ENCODE measurements at places on chromosomes 1 and 21.

- no peak for DNase-seq
These were observed 71.9 kb upstream of the KLHDC7A start for GRCh38 chr1:18408656-18409370.

DNA sequence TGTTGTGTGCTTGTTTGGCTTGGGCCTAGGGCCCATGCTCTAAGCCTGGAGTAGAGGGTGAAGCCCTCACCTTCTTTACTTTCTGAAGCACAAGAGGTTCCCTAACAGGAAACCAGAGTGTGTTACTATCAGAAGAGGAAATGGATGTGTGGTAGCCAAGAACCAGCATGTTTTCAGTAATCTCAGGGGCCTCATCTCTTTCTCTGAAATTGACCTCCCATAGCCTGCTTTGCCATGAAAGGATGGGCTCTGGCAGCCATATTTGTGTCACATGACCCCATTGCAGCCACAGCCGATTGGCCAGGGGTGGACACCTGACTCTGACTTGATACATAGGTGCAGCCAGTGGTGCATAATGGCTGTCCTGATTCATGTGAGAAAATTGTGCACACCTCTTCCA lies 18.6 kb downstream of the A3GALT2 start:
- no peak for DNase-seq

DNA sequence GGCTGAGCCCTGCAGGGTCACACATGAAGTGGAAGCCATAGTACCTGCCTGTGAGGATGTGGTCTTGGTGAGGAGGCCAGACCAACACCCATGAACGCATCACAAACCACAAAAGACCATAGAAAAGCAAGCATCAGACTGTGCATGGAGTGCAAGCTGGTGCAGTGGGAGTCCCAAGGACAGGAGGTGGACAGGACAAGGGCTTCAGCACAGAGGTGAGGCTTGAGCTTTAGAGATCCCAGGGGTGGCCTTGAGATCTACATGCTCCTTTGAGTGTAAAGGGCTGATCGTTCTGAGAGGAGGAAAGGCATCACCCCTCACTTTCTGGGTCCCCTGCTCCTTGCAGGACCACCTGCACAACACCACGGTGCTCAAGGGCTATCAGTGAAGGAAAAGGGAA lies 111.9 kb upstream of the F3 start:
- no peak for DNase-seq

- no peak for DNase-seq
These were observed 169.2 kb downstream of the ZNF281 start for GRCh38 chr1:200240656-200241055.

DNA sequence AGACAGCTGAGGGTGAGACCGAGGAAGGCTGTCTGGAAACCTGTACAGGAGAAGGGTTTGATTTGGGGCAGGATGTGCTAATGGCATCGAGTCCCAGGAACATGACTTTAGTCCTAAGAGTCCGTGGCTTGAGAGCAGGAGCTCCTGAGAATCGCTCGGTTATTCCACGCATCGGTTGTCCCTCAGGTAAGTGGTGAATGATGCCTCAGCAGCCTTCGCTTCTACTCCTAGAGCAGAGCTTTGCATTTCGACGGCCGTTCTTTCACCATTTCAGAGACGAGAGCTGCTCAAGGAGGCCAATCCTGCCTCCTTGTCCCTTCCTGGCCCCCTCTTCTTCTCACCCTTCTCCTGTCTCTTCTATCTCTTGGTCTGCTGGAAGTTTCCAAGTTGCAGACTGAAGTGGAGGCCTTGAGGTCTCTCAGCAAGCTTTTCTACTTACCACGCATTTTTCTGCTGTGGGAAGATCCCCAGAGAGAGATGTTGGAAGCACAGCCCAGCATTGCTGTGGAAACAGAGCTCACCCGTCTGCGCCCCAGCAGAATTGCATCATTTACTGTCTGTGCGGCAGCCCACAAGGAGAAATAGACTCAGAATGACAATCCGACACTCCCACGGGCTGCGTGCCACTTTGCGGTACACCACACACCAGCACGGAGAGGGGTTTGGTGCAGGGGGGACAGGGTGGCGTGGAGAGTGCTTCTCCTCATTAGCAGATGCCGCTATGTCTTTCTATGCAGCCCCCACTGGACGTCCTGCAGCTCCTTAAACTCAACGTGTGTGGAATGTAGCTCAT lies 270.7 kb upstream of the C1orf174 start:
- no peak for DNase-seq

GRCh38 chr1:235075777-235076308 lies 52.8 kb downstream of the TOMM20 start:
- no peak for DNase-seq

GRCh38 chr1:162701286-162701685 lies 69.0 kb downstream of the DDR2 start:
- DNase-seq: no peak

- DNase-seq: no peak
These were observed 7.2 kb downstream of the CASZ1 start for GRCh38 chr1:10789047-10789791.

- DNase-seq: no peak
These were observed 11.2 kb downstream of the SLFNL1 start for GRCh38 chr1:41010345-41010744.

DNA sequence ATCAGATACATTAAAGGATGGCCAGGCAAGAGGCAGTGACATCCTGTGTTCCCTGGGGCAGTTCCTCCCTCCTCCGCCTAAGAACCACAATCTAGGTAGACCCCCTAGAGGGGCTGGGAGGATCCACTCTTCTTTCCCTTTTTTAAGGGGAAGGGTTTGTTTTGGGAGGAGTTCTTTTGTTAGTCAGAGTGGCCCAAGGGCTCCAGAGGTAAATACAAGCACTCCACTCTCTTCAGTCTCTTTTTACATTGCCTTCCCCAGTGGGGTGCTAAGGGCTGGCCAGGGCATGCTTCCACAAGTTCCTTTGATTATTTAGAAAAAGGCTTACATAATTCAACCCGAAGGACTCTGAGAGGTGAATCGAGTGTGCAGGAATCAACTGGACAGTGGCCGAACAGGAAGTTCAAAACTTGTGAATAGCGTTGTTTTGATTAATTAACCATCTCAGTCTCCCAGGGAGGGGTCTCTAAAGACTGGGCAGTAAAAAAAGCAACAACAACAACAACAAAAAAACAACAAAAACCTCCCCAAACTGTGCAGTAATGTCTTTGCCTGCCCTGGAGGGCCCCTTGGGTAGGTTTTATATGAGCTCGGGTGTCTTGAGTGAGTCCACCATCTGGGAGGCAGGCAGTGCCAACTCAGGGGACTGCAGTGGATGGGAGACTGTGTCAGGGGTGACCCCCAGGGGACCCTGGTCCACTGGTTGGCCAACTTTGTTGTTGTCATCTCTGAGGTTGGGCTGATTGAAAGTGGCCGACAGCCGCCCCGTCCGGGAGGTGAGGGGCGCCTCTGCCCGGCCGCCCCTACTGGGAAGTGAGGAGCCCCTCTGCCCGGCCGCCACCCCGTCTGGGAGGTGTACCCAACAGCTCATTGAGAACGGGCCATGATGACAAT lies 33.2 kb upstream of the ENO1 start:
- no peak for DNase-seq

DNA sequence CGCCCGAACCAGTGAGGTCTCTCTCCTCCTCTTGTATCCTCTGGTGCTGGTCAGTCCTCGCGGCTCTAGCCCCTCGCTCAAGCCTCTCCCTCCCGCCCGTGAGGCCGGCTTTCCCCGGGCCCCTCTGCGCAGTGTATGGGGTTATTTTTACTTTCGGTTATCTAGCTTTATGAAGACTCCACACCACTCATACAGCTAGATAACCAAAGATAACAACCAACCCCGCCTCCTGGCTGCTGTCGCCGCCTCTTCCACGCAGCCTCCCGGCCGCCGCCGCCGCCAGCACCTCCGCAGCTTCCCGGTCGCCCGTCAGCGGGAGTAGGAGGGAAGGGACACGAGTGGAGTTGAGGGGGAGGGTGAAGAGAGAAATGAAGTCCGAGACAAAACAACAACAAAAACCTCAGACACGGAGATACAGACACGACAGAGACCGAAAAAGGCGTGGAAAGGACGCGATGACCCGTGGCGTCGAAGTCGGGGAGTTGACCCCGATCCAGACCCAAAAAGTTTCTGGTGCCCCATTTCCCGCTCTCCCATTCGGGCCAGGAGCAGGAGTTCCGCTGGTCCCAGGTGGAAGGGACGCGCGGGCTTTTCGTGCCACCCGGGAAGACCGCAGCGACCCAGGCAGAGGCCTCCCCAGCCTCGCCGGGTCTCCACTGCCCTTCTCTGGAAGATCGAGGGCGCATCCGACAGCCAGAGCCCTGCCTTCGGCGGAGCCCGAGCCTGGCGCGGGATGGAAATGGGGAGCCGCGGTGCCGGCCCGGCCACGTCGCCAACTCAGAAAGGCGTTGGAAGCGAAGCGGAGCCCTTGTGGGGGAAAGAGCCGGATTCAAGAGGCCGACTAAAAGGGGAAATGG lies 51.4 kb downstream of the RHBG start:
- peak; percentile 37 for DNase-seq

DNA sequence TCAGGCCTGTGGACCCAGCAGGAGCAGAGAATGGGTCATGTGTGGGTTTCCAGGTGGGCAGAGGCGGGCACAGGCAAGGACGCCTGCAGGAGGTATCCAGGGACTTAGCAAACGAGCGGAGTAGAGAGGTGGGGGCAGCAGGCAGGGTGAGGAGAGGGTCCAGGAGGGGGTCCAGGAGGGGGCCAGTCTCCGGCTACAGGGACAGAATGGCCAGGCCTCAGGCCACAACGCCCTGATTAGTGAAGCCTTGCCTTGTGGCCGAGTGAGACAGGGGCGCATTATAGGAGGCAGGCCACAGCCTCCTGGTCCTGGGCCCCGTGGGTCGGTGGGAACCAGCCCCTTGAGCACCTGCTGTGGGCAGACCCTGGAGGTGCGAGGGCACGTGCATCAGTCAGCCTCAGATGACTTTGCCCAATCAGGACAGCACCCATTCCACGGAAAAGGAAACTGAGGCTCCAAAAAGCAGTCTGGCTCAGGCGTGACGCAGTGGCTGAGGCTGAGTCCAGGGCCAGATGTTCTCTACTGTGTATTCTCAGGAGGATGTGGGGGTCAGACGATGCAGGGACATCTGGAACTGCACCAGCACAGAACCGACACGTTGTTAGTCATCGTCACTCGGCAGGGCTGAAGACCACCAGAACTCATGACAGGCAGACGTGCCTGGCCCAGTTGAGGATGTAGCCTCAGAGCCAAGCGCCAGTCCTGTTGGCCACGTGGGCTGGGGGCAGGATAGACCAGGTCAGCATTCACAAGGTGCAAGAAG lies 113.7 kb downstream of the CRYAA start:
- no peak for DNase-seq

DNA sequence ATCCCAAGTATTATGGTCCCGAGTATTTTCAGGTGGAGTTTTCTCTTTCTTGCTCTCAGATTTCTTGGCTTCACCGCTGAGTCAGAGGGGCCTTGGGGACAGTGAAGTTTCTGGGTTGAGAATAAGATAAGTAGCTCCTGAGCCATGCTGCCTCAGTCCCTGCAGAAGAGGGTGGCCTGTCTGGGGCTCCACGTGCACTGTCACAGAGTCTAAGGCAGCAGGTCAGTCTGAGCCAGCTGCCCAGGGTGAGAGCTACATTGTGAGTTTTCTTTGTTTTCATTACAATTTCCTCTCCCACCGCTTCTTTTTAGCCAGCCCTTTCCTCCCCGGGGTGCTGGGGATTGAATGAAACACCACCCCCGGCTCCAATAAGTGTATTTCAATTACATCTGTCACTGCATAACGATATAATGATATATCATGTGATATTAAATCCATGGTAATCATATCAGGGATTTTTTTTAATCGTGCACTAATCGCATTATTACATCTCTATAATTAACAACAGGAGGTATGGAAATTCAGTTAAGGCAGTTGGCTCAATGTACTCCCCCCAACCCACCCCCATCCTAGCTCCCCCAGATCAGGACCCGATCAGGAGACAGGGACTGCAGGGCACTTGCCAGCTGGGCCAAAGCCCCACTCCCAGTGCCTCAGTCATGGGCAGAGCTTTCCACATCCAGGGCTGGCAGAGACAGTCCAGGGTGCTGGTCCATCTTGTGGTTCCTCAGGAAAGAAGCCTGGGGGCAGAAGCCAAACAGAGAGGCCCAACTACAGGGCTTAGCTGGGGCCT lies 43.7 kb downstream of the DMAP1 start:
- no peak for DNase-seq

GRCh38 chr1:34714386-34714785 lies 40.5 kb upstream of the GJB5 start:
- DNase-seq: no peak

DNA sequence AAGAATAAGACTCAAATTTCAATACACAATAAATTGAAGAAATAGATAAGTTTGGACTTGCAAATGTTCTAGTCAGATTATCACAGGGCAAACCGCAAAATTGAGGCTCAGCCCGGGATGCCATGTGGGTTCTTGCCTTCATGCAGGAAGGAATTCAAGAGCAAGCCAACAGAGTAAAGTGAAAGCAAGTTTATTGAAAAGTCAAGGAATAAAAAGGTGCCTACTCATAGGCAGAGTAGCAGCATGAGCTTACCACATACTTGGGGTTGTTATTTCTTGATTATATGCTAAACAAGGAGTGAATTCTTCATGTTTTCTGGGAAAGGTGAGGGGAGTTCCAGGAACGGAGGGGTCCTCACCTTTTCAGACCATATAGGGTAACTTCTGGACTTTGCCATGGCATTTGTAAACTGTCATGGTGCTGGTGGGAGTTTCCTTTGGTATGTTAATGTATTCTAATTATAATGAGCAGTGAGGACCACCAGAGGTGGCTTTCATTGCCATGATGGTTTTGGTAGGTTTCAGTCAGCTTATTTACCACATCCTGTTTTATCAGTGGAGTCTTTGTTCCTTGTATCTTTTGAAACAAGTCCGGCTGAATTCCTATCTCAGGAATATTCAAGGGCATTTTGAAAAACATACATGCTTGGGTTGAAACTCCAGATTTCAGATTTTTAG lies 2.0 kb upstream of the OR2AK2 start:
- DNase-seq: no peak

GRCh38 chr1:112263453-112263852 lies 132.6 kb upstream of the CTTNBP2NL start:
- DNase-seq: no peak

GRCh38 chr1:206947255-206947654 lies 989 bp upstream of the PIGR start:
- no peak for DNase-seq

DNA sequence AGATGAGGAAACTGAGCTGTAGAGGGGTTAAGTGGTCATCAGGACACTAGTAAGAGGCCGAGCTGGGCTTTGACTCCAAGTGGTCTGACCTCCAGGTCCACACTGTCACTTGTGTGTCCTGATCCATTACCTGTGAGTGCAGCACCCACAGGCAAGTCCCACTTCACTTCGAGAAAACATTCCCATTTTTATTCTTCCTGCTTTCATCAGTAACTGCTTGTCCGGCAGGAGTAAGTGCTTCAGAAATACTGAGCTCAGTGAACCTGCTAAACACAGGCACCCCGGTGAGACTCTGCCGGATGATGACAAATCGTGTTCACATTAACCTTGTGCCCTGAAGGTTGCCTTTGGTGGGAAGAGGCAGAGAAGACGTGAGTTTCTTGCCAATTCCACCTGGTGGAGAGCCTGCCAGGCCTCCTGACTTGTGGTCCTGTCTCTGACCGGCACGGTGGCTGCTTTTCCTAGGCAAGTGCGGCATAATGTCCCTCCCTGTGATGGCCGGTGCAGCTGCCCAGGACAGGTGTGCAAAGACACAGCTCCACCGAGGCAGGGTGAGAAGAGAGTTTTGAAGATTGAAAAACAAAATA lies 29.4 kb downstream of the ZBTB18 start:
- DNase-seq: no peak
